ENCODE measurements at places on chromosomes 5 and 9.

DNA sequence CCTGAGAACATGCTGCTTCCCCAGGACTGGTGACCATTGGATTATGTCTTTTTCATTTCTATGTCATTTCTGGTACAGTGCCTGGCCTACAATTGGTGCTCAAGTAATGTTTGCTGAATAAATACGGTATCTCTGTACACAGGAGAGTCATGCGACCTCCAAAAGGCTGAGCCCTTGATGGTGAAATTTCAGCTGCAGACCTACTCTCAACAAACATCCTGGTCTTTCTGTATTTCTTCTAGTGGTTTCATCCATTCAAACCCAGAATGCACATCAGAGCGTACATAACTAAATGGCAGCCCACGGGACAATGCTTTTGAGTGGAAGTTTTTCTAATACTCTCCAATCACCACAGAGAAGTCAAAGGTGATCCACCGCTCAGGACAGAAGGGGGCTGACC, 62.6 kb upstream of the RPS23 start:
- no peak for DNase-seq

DNA sequence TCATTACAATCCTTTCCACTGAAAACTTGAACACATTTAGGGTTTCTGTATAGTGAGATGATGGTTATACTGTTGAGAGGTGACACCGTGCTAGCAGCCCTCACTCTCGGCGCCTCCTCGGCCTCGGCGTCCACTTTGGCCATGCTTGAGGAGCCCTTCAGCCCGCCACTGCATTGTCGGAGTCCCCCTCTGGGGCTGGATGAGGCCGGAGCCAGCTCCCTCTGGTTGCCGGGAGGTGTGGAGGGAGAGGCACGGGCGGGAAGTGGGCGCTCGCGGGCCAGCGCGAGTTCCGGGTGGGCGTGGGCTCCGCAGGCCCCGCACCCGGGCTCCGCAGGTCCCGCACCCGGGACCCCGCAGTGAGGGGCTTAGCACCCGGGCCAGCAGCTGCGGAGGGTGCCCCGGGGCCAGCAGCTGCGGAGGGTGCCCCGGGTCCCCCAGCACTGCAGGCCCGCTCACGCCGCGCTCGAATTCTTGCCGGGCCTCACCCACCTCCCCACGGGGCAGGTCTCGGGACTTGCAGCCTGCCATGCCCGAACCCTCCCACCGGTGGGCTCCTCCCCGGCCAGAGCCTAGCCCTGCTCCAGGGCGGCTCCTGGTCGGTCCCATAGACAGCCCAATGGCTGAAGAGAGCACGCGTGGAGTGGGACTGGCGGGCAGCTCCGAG, 145.9 kb upstream of the ZNF608 start:
- no peak for DNase-seq

- no peak for DNase-seq
Measured at GRCh38 chr5:7634837-7635236, 216.1 kb downstream of the CFAP90 start.

- DNase-seq = no peak
Measured at GRCh38 chr5:72653586-72653985, 146.4 kb upstream of the ZNF366 start.

- DNase-seq = no peak
Measured at GRCh38 chr9:100477241-100477640, 4.3 kb downstream of the TMEFF1 start.

GRCh38 chr5:151810449-151810848, 38.7 kb downstream of the G3BP1 start:
- no peak for DNase-seq

DNA sequence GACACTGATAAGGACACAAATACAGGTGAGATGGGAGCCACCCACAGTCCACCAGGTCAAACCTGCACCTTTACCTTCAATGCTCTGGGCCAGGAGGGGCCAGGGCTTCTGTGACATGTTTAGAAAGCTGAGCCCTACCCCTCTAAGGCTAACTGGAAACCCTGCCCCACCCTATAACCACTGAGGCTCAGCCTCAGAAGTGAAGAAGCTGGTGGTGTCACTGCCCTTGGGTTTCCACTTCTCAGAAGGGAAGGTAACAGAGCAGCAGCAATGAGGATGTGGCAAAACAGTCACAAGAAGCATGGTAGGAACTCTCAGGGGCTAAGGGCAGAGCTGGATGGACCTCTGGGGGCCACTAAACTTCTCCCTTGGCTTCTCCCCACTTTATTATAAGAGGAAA, 6.0 kb downstream of the PDGFRB start:
- DNase-seq = no peak

DNA sequence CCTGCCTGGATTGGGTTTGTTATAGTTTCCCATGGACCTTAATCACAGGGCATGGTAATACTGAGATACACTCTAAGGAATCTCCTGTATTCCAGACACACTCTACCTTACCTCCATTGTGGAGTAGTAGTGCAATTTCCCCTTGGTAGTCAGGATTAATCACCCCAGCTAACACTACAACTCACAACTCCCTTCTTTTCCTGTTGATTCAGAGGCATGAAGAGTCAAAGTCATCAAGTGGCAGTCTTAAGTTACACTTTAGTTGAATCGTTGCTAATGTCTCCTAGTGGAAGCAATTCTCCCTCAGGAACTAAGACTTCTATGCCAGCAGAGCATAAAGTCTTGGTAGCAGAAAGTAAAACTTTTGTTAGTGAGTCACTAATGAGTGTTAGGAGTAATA, 122.7 kb upstream of the APC start:
- no peak for DNase-seq

GRCh38 chr5:136840601-136841000, 475.3 kb upstream of the TRPC7 start:
- DNase-seq = no peak

DNA sequence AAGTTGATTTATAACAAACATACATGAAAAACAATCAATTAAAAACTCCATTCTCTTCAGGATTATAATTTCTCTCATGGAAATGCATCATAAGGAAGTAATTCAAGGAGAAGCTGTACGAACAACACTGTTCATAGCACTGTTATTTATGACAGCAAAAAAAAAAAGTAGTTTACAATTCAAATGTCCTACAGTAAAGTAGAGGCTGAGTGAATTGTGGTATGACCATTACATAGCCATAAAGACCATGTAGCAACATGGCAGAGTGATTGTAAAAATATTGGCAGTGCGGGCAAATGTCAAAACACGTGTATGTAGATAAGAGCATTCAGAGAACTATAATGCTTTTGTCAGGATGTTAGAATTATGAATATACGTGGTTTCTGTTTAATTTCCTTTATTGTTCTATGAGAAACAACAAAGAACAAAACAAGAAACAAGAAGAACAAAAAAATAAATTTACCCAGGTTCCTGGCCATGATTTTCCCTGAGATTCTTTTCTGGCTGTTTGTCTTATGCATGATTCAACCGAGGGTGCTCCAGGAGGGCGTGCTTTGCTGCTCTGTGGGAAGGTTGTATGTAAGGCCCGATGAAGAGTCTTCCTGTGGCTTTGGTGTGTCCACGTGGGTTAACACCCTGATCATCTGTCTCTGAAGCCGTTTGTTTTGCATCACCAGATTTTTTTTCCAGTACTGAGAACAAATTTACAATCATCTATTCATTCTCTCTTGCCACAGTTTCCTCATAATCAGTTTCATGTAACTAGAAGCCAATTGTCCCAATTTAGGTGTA, 28.8 kb downstream of the GCNT4 start:
- DNase-seq = no peak

DNA sequence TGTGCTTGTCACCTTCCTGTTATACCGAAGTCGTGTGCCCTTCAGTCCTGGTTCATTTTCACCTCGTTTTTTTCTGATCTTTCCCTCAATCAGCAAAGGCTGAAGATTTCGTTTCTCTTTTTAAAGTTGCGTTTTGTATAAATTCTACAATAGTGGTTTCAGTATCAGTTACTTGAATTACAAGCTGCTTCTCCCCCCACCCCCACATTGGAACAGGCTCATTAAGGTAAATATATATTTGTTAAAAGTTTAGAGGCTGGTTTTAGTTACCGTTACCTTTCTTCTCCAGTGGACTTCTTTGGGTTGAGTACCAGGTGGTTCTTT, 881 bp downstream of the SUB1 start:
- no peak for DNase-seq
